GF-D8 (cell line): ENCODE measurements at places on chromosomes 3 and 15.

- no peak for DNase-seq
Observed at GRCh38 chr15:92142242-92143232, 251.1 kb upstream of the ST8SIA2 start.

GRCh38 chr15:89985111-89985510 lies 16.0 kb upstream of the ZNF710 start:
- no peak for DNase-seq

DNA sequence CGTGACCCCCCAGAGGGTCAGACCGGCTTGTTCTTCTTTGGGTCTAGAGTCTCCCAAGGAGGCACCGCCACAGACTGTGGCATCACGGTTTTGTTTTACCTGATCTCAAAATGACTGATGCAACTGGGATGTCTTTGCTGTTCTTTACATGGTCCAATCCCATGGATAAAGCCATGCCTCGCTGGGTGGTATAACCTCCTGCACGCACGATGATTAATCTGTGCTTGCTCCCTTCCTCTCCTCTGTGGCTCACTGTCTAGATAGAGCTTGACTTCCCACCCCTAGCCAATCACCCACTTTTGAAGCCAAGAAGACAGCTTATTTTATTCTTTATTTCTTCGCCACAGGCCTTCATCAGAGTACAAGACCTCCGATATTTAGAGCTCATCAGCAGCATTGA lies 36.6 kb upstream of the RHO start:
- DNase-seq, result no peak

GRCh38 chr3:150341891-150342290 lies 66.2 kb upstream of the TSC22D2 start:
- no peak for DNase-seq

- DNase-seq, result no peak
Observed at GRCh38 chr3:18501679-18502343, 76.7 kb upstream of the SATB1 start.

DNA sequence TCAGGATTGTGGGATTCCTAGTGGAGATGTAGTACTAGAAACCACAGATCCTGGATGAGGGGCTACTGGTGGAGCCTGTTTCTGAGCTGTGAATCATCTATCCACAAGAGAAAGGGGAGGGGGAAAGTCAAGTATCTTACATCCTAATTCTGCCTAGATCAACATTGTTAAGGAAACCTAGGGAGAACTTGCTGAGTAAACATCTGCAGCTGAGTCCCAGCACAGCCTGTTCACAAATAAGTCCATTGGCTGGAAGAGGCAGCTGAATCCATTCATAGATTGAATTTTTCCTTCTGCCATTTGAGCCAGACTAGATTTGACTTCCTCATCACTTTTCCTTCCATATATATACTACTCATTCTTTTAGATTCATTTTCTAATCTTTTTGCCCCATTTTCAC lies 460.5 kb downstream of the TUSC7 start:
- DNase-seq, result no peak

DNA sequence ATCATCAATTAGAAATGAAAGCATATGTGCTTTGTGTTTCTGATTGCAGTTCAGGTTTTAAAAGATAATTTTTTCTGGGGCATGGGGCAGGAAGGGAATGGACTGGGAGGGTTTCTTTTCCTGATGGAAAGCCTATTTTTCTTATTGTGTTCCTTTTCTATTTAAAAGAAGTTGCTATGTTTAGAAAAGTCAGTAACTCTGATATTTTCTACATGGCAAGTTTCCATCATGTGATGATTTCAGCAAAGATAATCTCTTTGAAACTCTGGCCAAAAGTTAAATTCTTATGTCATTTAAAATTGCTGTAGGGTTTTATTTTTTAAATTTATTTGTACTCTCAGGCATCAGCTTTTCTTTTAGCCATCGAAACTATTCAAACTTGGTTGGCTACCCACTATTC lies 601.2 kb downstream of the FOXP1 start:
- no peak for DNase-seq

DNA sequence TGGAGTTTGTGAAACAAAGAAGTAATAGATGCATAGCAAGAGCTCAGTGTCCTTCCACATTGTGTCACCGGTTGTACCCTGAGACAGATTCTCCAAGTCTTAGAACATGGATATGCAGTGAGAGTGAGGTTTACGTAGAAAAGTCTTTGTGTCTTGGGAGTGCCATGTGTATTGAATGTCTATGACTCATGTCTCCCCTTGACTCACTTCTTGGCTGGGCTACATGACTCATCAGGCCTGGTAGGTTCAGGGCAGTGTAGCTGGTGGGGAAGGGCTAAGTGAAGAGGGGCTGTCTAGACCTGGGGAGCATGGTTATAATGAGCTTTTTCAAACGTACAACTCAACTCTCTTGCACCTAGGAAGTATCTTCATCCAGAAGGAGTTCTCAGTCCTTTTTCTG lies 167.4 kb downstream of the GAP43 start:
- DNase-seq, result no peak

- DNase-seq, result no peak
Observed at GRCh38 chr3:175386630-175387029, 527.5 kb downstream of the NAALADL2 start.

DNA sequence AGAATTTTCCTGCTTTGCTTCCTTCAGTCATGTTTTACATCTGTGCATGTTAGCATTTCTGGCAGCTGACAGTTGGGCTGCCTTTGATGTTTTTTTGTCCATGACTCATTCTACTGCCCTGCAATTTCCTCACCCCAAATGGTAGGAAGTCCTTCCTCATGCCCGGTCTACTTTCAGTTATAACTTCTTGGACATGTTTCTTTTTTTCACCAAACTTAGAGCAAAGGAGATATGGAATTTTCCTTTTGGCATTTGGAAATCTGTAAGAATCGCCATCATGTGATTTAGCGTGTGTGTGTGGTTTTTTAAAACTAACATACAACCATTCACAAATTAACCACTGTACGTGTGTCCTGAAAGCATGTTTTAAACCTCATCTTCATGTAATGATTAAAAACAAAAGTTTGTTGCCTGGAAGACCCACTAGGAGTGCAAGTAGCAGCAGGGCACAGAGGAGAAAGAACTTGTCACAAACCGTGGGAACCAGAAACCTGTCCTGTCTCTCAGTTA lies 430.7 kb upstream of the CFAP20DC start:
- no peak for DNase-seq

DNA sequence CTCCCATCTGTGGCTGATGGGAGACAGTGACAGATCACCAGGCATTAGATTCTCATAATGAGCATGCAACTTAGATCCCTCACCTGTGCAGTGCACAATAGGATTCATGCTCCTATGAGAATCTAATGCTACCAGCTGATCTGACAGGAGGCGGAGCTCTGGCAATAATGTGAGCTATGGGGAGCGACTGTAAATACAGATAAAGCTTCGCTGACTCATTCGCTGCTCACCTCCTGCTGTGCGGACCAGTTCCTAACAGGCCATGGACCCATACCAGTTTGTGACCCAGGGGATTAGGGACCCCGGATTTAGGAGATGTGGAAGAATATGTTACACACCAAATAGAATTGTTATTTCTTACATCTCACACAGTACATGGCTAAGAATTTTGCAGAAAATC lies 6.7 kb downstream of the ARGFX start:
- DNase-seq, result no peak

- DNase-seq, result no peak
Observed at GRCh38 chr3:67458408-67458807, 196.0 kb downstream of the SUCLG2 start.

DNA sequence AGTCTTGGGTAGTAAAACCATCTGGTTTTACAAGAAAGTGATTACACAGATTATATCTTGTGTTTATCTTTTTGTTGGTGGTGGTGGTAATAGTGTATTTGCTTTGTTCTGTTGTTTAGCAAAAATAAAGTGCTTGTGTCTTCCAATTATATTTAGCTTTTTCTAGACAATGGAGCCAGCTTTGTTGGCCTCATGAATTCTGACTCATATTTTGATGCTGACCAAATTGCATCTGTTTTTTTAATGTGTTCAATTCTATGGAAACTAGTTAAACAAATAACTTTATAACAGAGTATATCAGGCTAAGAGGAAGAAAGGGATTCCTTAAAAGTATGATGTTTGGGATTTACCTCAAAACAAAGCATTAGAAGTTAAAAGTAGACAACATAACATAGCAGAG lies 69.3 kb upstream of the BFSP2 start:
- DNase-seq, result no peak

GRCh38 chr15:59447367-59447766 lies 9.4 kb downstream of the FAM81A start:
- no peak for DNase-seq

- no peak for DNase-seq
Observed at GRCh38 chr3:177306252-177306651, 109.0 kb upstream of the TBL1XR1 start.

- DNase-seq, result no peak
Observed at GRCh38 chr3:39879581-39879980, 70.2 kb downstream of the MYRIP start.

DNA sequence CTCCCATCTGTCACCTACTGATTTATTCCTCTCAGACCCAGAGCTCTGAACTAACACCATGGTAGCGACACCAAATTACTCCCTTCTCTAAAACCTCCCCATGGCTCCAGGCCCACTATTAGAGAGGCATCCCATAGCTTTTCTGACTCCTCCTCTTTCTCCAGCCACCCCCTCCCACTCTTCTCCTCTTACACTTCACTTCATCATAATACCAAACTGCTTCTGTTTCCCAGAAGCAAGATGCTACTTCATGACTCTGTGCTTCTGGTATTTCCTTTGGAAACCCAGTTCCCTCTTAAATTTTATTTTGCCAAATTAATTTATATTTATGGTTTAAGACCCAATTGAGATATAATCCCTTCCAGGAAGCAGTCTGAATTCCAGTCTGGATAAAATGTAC lies 465.1 kb upstream of the PDZRN3 start:
- no peak for DNase-seq

- DNase-seq, result no peak
Observed at GRCh38 chr3:5579139-5579602, 391.7 kb downstream of the EDEM1 start.

DNA sequence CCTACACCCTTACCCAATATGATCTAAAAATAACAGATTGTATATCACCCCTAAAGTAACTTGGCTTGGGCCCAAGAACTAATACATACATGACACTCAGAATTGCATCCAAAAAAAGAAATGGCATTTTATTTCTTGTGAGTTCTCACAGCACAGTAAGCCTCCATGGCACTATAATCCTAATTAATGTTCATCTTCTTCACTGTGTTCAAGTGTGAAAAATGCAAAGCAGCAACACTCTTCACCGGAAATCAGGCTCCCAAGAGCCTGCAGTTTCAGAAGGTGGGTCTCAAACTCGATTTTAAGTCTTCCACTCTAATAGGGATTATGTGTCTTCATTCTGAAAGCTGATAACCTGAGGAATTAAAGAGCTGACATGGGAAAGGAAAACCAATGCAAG lies 142.8 kb upstream of the TSC22D2 start:
- DNase-seq, result no peak

GRCh38 chr3:107931326-107931725 lies 159.5 kb downstream of the CD47 start:
- no peak for DNase-seq

DNA sequence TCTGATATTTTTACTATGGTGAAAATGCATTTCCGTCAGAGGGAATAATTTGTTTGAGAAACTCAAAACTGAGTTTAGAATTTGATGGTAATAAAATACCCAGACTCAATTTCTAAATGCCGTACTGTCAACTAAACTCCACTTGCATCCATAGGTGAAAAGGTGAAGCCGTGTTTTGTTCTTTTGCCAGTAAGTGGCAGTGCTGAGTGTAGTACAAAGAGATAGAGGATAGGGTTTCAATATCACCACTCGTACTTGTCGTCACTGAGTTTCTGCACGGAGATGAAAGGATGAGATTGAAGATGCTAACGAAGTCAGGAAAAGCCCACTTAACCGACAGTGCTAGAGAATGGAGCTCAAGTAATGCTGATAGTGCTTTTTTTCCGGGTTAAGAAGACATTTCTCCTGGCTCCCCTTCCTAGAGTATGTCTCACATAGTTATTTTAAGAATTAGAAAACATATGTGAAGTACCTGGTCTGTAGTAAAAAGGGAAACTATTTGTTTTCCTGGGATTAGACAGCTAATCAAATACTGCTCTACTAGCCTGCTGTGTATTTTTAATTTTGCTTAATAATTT lies 345.1 kb downstream of the IL5RA start:
- no peak for DNase-seq

DNA sequence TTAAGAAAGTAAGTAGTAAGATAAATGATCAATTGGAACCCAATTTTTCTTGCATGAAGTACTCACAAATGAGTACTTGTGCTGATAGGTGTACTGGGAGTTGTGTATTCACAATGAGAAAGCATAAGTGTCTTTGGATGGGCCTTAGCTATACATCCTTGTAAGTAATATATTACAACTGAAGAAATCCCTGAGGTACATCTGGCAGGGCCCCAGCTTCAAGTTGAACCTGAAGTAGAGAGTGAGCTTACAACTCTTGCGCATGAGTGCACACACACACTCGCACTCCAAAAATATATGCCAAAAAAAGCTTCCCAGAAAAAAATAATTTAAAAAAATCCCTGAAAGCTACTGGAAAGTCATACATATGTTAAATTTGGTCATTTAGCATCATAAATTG lies 222.5 kb downstream of the ROBO2 start:
- no peak for DNase-seq

- no peak for DNase-seq
Observed at GRCh38 chr3:194198938-194199337, 63.0 kb downstream of the HES1 start.

- no peak for DNase-seq
Observed at GRCh38 chr3:189353988-189354889, 182.5 kb downstream of the TPRG1 start.

- no peak for DNase-seq
Observed at GRCh38 chr15:89851673-89852341, 37.2 kb upstream of the ANPEP start.

GRCh38 chr15:91268510-91268909 lies 168.5 kb downstream of the SV2B start:
- no peak for DNase-seq

- DNase-seq, result no peak
Observed at GRCh38 chr3:194773771-194774455, 88.2 kb downstream of the FAM43A start.

GRCh38 chr3:134317106-134317947 lies 56.9 kb downstream of the AMOTL2 start:
- DNase-seq, result no peak

GRCh38 chr3:37968199-37968598 lies 22.4 kb upstream of the VILL start:
- no peak for DNase-seq

DNA sequence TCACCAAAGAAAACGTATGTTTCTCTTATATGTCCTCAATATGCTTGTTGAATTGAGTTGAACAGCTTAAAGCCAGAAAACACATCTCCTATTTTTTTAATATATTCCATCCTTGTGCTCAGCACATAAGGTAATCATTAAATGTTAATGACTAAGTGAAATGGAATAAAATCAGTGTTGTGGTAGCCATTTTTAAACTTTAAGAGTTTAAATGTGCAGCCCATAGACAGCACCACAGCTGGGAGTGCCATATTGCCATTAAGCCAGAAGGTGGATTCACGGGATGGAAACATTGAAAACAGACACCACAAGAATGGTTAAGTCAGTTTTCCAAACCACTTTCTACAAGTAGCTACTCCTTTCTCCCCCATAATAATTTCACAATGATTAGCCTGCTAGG lies 76.8 kb upstream of the C15orf61 start:
- no peak for DNase-seq

- DNase-seq, result no peak
Observed at GRCh38 chr3:47002171-47003055, 22.9 kb downstream of the NBEAL2 start.

GRCh38 chr15:63473007-63473748 lies 31.2 kb upstream of the USP3 start:
- no peak for DNase-seq

GRCh38 chr3:171849617-171850319 lies 6.6 kb downstream of the TMEM212 start:
- no peak for DNase-seq

- no peak for DNase-seq
Observed at GRCh38 chr3:18765662-18766061, 340.5 kb upstream of the SATB1 start.
